ENCODE measurements at places on chromosomes 3 and 15.

DNA sequence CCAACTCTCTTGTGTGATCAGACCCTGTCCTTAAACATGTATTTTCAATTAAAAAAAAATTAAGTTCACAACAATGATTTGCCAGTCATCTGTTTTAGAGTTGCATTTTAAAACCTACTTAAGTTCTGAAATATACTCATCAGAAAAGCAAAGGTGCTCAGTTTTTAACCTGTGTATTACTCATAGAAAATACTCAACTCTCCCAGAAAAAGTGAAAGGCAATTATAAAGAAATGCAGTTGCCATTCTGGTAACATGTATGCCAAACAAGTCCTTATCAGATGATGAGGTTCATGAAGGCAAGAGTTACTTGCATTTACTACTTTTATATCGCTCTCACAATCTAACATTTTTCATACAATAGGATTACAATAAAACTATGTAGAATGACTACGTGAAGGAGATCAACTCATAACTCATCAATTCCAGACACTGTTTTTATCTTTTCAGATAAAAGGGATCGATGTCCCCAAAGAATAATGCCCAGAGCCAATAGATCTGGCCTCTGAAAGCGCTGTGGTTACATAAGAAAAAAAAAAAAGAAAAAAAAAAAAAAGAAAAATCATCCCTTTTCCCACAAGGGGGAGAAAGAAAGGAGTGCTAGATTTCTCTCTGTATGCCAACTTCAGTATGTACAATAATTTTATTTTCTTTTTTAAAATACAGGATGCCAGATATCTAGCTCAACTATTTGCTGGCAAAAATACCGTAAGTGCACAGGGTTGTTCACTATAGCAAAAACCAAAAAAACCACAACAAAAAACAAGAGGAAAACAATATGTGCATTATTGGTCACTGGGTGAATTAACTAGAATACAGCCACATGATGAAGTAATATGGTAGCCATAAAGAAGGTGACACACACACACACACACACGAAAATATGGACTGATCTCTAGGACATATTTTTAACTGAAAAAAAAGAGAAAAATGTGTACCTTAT lies 137.4 kb downstream of the NR1I2 start:
- no peaks in the 10 kb centered on the region for H3K27me3 ChIP-seq
- H3K4me1 ChIP-seq: peaks cover 23% of the 10 kb centered on the region
- DNase-seq: no peak
- H3K27ac ChIP-seq: no peak overlapping the region
- H3K4me3 ChIP-seq: no peak overlapping the region

GRCh38 chr3:123148772-123149171 lies 53.0 kb upstream of the SEC22A start:
- H3K4me1 ChIP-seq: peaks cover 5% of the 10 kb centered on the region
- H3K4me3 ChIP-seq: no peak overlapping the region
- H3K27me3 ChIP-seq: no peaks in the 10 kb centered on the region
- no peak overlapping the region for H3K27ac ChIP-seq

- H3K4me3 ChIP-seq: no peak overlapping the region
- DNase-seq: no peak
- H3K4me1 ChIP-seq: peaks cover 20% of the 10 kb centered on the region
- peaks cover 3% of the 10 kb centered on the region for H3K27me3 ChIP-seq
These were observed 3.6 kb downstream of the CEP19 start for GRCh38 chr3:196708467-196708866.

DNA sequence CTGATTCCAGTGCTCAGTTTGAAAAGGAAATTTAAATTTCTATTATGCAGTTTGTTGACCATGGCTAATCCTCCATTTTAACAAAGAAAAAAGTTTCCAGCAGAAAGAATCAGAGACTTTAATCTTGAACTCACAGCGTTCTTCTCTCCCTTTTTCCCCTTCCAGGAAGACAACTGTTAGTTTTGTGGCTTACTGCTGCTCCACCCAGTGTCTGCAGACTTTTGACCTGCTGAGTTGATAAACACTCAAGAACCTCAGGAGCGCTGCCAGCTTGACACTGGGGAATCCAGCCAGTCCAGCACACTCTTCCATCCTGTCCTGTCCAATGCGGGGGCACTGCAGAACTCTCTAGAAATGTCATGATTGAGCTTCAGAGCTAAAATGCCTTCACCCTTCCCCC lies 134.6 kb downstream of the LRRC28 start:
- H3K27me3 ChIP-seq: no peaks in the 10 kb centered on the region
- DNase-seq: no peak
- peaks cover 6% of the 10 kb centered on the region for H3K4me1 ChIP-seq
- H3K36me3 ChIP-seq: no peaks in the 10 kb centered on the region
- no peak overlapping the region for H3K4me3 ChIP-seq

DNA sequence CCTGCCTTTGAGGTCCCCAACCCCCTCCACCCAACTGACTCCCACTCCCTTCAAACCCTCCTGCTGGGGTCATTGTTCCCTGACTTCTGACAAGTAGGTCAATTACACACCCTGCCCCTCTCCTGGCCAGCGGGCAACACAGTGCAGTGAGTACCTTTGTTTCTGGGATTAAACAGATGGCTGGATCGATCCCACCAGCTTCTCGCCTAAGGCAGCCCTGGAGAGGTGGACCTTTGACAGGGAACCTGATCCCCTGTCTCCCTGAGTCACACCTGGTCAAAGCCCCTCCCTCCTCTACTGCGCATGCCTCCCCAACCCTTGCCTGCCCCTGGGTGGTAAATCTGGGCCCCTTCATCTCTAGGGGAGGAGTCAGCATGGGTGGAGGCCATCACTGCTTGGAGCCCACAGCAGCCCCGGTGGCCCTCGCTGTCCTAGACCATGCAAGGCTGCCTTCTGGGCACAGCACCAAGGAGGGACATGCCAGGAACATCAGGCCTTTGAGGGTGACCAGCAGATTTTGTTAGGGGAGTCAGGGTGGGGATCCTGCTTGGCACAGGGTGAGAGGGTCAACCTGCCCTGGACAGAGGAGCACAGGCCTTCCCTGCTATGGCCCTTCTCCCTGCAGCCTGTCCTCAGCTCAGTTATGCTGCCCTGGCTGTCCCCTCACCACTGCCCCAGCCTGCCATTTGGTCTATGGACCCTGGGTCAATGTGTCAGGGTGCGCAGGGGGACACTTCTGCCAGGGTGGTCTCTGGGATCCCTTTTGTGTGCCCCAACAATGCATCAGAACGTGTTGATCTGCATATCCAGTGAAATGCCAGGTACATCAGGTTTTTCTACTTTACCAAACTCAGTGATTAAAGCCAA lies 9.8 kb upstream of the PRR23E start:
- H3K4me1 ChIP-seq: no peaks in the 10 kb centered on the region
- no peak overlapping the region for H3K27ac ChIP-seq

DNA sequence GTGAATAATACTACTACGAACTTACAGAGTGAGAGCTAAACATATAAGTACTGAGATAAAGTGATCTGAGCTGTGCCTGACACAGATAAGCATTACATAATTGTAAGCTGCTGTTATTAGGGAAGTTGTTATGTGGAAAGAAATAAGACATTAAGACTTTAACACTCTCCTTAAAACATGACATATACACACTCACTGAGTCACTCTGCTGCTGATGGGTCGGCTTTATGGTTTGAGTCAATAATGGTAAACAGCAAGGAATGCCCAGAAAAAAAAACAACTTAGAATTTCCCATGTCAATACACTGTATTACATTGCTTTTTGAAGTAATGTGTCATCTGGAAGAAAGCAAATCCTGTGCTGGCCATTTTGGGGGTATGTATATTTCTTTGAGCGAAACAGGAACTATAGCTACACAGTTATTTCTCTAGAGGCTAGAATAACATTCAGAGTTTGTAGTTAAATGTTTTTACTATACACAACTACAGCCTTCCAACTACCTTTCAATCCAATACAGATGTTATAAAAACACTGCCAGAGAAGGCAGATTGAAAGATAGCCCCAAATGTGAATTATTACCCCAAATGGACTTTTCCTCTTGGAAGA lies 22.8 kb upstream of the SPRED1 start:
- DNase-seq: no peak
- H3K27me3 ChIP-seq: no peaks in the 10 kb centered on the region
- H3K36me3 ChIP-seq: no peaks in the 10 kb centered on the region
- no peak overlapping the region for H3K27ac ChIP-seq

DNA sequence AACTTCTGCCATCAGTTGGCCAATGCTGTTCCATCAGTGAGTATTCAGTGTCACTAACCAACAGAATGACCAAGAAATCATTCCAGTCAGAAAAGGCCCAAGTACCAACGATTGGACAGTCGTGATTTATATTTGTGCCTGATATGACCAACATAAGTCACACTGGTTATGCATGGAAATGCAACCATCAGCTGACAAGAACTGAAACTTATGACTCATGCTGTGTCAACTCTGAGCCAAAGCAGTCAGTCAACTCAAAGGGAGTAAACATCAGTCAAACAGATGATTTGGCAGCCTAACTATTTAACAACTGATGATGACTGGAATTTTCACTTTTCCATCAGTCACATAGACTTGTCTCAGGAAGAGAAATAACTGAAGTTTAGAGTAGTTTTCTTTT lies 142.4 kb downstream of the ANXA2 start:
- peaks cover 11% of the 10 kb centered on the region for H3K27me3 ChIP-seq
- no peak overlapping the region for H3K27ac ChIP-seq
- H3K4me1 ChIP-seq: no peaks in the 10 kb centered on the region
- no peaks in the 10 kb centered on the region for H3K36me3 ChIP-seq
- H3K4me3 ChIP-seq: no peak overlapping the region

DNA sequence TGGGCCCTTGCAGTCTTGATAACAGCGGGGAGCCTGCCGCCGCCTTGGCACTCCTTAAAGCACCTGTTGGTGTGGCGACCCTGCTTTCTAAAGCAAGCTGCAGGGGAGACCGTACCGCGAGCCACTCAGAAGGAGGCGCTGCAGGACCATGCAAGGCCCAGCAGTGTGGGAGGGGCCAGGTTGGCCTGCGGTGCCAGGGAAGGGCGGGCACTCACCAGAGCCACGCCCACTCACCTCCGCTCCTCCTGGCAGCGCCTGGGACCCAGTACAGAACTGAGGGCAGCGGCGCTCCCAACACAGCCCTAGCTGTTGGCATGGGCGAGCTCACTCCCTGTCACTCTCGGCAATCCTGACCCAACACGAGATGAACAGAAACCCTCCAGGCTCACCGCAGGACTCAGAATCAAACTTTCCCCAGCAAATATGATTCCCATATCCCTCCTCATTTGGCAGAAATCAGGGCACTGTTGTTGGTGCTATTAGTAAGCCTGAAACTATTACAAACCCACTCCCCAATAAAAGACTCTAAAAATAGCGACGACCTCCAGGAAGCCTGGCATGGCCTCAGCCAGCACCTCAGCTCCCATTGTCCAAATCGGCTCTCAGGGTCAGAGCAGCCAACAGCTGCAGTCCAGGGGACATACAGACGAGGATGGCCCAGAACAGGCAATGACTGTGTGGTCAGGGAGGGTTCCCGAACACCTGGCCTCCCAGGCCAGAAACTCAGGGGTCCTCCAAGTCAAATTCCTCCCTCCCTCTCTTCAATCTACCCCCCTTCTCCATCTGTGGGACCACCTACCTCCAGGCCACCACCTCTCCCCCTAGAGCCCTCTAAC lies 77.2 kb downstream of the TBC1D2B start:
- H3K27me3 ChIP-seq: peaks cover 6% of the 10 kb centered on the region
- H3K27ac ChIP-seq: no peak overlapping the region
- no peak overlapping the region for H3K4me3 ChIP-seq
- peaks cover 17% of the 10 kb centered on the region for H3K36me3 ChIP-seq

DNA sequence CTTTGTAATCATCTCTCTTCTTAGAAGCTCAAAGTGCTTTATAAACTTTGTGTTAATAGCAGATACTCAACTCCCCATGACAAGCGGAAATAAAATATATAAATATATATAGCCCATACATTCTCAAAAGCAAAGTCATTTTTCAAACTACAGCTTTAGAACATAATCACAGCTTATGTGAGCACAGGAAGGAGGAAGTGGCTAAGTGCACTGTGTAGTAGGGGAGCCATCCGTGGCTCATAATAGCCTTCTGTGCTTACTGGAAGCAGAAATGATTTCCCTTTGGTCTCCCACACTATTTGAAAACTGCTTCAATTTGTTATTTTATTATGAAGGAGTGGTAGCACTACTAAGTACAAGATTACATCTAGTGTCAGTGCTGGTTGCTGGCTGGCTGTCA lies 151.4 kb upstream of the ARL6 start:
- H3K4me3 ChIP-seq: no peak overlapping the region
- no peaks in the 10 kb centered on the region for H3K27me3 ChIP-seq
- H3K4me1 ChIP-seq: no peaks in the 10 kb centered on the region
- DNase-seq: no peak
- H3K36me3 ChIP-seq: peaks cover 4% of the 10 kb centered on the region
- no peak overlapping the region for H3K27ac ChIP-seq

Data from HFFc6 (cell line).